ENCODE measurements at places on chromosomes 3 and 15.

DNA sequence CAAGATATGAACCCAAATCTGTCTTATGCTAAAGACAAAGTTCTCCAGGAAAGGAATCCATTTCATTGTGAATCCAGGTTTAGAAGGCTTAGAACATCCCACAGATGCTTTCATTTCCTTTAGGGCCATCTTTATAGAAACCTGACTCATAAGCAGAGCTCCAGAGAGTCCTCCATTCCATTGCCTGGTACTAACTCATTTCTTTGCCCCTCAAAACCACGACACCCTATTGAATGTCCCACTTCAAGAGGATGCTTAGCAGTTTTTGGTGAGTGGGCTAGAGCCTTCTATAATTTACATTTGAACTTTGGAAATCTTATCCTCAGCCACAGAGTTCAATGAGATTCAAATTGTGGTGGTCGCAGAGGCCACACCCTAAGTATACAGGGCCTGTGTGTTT, 325.0 kb downstream of the NTRK3 start:
- no peak for DNase-seq

DNA sequence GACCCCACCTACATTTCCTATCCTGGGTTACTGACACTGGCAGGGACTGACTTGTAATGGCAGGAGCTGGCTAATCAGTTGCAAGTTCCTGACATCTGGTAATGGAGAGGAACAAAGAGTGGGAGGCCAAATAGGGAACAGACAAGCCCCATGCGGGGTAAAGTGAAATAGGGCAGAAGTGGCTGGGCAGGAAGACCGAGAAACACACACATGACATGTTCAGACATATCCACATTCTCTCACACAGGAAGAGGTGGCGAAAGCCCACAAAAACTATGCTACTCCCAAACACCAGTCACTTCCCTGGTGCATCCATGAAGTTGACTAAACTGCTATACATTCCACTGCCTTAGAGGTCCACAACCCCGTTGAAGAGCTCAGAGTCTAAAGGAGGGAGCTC, 394.1 kb upstream of the TBL1XR1 start:
- DNase-seq, result no peak

DNA sequence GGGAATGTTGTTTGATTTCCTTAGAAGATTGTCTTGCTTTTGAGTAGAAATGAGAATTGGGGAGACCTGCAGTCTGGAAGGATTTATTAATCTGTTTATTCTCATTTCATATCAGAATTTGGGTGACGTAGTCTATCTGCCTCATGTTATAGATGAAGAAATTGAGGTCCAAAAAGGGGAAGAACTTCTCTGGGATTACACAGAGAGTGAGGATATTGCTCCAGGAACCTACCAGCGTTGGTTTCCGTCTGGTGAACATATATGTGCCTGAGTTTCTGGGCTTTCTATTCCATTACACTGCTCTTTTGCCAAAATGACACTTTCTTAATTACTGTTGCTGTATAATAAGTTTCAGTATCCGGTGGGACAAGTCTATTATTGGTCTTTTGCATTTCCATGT, 51.8 kb downstream of the CTDSPL start:
- no peak for DNase-seq

DNA sequence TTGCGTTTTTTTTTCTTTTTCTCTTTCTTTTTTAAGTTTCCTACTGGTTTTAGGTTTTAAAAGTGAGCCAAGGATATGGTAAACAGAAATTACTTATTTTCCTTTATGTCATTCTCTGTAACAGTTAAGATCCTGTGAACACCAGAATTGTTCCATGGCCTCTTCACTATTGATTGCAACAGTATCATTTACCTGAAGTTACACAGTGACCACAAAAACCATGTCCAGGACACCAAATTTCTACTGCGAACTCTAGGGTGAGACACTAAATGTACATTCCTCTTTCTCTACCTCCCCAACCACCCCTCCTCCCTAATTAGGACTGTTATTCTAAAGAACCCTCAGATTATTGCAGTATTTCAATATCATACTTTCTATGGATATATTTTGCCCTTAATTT, 280.9 kb downstream of the FOXP1 start:
- no peak for DNase-seq

DNA sequence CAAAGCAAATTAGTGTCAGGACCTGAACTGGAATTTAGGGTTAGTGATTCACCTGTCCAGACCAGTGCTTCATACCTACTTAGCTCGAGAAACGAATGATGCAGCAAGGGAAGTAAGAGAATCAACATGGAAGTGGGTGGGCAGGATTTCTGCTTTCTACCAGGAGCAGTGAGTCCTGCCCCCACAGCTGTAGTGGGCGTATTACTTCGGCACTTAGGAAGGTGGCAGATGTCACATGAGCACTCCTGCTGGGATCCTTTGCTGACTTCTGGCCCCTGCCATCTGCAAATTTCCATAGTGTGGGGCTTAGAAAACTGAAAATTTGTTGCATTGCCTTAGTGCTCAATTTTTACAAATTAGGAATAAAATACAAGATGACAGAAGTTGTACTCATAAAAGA, 31.2 kb downstream of the RYR3 start:
- no peak for DNase-seq

GRCh38 chr3:188154809-188155574, 1.0 kb downstream of the LPP start:
- DNase-seq, result no peak

- no peak for DNase-seq
Observed at GRCh38 chr15:91186904-91187656, 87.0 kb downstream of the SV2B start.

DNA sequence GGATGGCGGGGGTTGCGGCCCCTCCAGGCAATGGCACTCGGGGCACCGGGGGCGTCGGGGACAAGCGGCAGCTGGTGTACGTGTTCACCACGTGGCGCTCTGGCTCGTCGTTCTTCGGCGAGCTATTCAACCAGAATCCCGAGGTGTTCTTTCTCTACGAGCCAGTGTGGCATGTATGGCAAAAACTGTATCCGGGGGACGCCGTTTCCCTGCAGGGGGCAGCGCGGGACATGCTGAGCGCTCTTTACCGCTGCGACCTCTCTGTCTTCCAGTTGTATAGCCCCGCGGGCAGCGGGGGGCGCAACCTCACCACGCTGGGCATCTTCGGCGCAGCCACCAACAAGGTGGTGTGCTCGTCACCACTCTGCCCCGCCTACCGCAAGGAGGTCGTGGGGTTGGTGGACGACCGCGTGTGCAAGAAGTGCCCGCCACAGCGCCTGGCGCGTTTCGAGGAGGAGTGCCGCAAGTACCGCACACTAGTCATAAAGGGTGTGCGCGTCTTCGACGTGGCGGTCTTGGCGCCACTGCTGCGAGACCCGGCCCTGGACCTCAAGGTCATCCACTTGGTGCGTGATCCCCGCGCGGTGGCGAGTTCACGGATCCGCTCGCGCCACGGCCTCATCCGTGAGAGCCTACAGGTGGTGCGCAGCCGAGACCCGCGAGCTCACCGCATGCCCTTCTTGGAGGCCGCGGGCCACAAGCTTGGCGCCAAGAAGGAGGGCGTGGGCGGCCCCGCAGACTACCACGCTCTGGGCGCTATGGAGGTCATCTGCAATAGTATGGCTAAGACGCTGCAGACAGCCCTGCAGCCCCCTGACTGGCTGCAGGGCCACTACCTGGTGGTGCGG, 1.9 kb downstream of the CHST2 start:
- peak; percentile 43 for DNase-seq

DNA sequence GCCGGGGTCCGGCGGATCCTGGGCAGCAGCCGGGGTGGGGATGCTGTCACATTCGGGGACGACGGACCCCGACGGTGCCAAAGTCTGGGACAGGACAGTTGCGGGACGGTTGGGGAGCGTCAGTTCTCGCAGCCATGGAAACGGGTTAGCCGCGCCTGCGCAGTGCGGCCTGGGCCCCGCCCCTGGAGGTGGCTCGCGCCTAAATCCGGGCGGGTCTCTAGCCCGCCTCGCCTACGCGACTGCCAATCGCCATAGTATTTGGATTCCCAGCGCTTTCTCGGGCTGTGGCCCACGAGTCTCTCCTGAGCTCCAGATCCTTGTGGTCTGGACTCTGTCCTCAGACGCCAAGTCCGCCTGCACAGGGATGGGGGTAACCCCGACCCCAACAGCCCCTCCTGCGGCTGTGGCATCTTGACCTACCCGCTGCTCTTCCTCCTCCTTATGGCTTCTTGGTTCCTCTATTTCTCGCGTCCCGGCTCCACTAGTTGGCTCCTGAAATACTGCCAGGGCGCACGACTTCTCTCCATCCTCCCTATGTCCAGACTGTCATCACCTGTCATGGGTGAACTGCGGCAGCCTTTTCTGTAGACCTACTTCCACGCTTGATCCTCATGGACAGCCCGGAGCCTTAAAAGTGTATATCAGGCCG, at the start of gene ZMYND10:
ZMYND10 (minus strand) TSS at position 147 of the 649 bp plus-strand sequence. CDS start 153 bp downstream, outside the sequence.
- no peak for DNase-seq

GRCh38 chr3:50251220-50251619, 15.2 kb downstream of the GNAI2 start:
- no peak for DNase-seq

GRCh38 chr3:69085833-69086722, 1.3 kb downstream of the ARL6IP5 start:
- DNase-seq, result no peak

GRCh38 chr15:58547628-58548307, 116.0 kb downstream of the LIPC start:
- no peak for DNase-seq

- no peak for DNase-seq
Observed at GRCh38 chr3:113629584-113630421, 66.6 kb downstream of the USF3 start.

GRCh38 chr3:132016061-132017041, 18.5 kb downstream of the CPNE4 start:
- no peak for DNase-seq

- no peak for DNase-seq
Observed at GRCh38 chr3:140706360-140706759, 28.5 kb downstream of the TRIM42 start.

DNA sequence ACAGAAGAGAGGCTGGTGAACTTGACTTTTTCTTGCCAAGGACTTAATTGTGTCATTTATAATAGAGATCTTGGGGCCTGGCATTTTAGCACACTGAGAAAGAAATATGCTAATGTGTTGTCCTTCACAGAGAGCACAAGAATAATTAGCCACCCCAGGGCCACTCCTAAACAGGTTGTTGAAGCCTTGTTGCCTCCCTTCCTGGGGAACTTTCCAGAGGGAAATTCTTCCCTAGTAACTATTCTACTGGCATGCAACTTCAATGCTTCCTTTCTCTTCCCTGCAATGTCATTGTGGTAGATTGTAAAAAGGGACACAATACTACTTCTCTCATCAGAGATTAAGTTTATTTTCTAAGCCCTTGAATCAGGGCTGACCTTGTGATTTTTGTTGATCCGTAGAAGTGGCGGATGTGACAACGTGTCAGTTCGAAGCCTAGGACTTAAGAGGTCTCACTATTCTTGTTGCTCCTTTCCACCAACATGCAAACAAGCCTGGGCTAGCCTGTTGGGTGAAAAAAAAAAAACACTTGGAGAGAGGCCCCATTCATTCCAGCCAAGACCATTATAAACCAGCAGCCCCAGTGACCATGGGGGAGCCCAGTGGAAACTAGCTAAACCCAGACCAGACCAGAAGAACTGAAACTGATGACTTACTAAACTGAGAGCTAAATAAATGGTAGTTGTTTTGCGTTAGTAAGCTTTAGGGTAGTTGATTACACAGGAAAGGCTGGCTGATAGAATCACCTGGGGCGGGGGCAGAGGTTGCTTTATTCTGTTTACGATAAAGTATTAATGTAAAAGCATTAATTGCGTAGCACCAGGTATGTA, 287.2 kb downstream of the SHQ1 start:
- DNase-seq, result no peak

DNA sequence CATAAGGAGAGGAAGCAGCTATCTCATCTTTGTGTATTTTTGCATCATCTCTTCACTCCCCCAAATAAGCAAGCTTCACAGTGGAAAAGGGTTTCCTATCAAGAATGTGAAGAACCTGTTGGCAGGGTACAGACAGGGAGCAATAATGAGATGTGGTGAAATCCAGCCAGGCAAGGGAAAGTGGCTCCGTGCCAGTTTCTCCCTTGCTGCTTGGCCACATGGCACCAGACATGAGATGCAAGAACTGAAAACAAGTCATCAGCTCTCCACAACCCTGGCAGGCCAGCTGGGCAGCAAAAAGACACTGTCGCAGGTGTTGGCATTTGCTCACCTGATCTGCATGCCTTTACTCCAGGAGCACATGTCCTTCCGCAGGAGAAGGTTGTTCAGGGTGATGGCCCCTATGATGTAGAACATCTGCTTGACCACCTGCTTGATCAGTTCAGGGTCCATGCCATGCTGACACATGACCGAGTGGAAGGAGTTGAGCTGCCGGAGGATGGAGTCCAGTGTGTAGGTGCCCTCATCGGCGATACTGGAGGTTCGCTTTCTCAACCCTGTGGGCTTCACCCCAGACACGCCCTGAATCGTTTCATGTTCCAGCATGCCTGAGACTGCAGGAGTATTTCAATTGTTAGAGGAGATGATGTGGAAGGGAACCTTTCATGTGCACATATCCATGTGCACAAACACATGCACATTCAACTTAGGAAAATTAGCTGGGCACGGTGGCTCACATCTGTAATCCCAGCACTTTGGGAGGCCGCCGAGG, 23.3 kb upstream of the MYO5C start:
- DNase-seq, result no peak

DNA sequence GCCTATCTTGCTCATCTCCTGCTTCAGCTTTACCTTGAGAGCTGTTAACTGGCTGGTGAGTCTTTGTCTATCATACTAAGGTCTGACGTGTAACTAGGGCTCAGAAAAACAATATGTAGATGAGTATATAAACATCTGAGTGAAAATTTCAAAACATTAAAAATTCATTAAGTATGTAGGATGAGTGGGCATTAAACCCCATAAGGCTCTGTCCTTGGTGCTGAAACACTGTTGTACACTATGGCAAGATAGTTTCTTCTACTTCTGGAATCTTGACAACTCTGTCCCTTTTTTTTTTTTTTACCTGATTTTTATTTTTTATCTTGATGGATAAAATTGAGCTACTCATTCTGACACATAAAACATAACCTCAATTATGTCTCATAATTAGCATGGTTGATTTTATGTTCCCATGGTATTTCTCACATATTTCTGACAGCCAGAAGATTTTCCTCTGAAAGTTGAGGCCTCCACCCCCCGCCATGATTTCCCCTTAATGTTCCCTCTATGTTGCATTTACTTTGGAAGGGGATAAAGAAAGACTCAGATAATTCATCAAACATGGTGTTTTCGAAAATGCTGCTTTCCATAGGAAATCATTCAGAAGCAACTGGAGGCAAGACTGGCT, 54.3 kb downstream of the DGKG start:
- DNase-seq, result no peak

GRCh38 chr3:32484436-32484835, 18.2 kb downstream of the CMTM6 start:
- DNase-seq, result no peak

DNA sequence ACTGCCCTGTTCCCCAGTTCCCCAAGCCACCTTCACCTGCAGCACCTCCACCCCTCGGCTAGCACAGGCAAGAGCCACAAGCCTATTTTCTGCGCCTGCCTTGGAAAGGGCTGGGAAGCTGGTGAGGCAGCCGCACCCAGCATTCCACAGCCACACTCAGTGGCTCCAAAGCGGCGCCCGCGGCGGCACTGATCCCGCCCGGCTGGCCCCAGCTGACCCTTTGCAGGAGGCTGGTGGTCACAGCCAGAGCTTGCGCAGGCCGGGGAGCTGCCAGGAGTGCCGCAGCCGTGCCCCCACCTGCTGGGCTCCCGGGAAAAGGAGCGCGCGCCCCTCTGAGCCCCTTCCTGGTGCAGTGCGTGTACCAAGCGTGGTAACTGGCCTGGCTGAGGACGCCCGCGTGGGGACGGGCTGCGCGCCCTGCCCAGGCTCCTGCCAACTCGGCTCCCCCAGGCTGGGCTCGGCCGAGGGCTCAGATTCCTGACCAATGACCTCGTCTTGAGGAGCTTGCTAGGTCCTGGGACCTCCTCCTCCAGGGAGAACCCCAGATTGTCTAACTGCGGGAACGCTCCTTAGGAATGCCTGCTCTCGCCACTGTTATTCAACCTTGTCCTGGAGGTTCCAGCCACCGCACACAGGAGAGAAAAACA, 13.3 kb downstream of the GRAMD2A start:
- no peak for DNase-seq
